ENCODE measurements at places on chromosomes 13 and 19.

- peak; percentile 97 for DNase-seq
Observed at GRCh38 chr19:52397310-52398080, at the start of gene ZNF528. Gene ZNF528 (plus strand): TSS chr19:52397849. CDS start chr19:52402014, 4,165 bp downstream.

GRCh38 chr19:10193790-10194499 lies 808 bp downstream of the DNMT1 start:
- no peak for DNase-seq

DNA sequence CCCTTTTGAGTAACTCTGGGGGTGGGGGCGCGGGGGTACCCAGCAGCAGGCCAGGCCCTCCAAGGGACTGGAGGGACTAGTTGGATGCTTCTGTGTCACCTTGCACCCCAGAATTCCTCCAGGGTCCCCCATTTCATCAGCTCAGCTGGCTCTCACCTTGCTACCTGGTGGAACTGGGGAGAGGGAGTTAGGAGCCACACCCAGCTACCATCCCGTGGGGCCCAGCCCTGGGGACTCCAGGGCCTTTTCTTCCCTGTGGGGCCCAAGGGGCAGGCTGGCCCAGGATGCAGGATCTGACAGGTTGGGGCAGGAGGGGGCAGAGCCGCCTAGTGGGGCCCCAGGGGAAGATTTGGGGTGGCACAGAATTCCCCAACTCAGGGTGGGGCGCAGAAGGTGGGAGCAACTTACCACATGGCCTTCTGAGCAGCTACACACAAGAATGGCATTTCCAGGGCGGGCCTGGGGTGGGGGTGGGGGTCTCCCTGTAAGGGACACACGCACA lies 32.8 kb upstream of the NANOS3 start:
- no peak for DNase-seq

DNA sequence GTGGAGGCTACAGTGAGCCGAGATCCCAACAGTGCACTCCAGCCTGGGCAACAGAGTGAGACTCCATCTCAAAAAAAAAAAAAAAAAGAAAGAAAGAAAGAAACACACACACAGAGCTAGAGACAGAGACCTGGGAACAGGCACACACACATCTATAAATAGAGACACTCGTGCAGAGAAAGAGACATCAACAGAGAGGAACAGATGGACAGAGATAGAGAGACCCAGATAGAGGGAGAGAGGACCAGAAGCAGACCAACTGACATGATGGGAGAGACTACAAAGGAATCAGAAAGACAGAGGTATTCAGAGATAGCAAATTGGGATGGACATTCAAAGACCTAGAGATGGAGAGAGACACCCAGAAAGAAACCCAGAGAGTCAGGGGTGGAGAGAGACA lies 2.1 kb upstream of the CA11 start:
- DNase-seq: no peak

GRCh38 chr13:78228940-78229339 lies 310.3 kb upstream of the EDNRB start:
- DNase-seq: no peak

- no peak for DNase-seq
Observed at GRCh38 chr19:45960595-45961235, 12.9 kb downstream of the NOVA2 start.

- DNase-seq: no peak
Observed at GRCh38 chr19:29866011-29866410, 54.2 kb downstream of the CCNE1 start.

GRCh38 chr13:95226476-95226875 lies 74.8 kb downstream of the ABCC4 start:
- DNase-seq: no peak

DNA sequence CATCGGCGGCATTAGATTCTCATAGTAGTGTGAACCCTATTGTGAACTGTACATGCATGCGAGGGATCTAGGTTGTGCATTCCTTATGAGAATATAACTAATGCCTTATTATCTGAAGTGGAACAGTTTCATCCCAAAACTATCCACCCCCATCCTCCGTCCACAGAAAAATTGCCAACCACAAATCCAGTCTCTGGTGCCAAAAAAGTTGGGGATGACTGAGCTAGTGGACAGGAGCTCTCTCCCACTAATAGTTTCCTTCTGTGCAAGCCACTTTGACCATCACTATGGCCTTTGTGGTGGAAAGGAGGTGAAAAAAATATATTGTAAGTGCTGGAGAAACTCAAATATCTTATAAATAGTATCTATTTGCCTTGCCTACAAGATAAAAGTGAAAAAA lies 857.8 kb downstream of the DIAPH3 start:
- no peak for DNase-seq

GRCh38 chr19:13404236-13404635 lies 102.0 kb downstream of the CACNA1A start:
- no peak for DNase-seq

GRCh38 chr19:13212759-13213330 lies 62.6 kb downstream of the IER2 start:
- peak; percentile 82 for DNase-seq

DNA sequence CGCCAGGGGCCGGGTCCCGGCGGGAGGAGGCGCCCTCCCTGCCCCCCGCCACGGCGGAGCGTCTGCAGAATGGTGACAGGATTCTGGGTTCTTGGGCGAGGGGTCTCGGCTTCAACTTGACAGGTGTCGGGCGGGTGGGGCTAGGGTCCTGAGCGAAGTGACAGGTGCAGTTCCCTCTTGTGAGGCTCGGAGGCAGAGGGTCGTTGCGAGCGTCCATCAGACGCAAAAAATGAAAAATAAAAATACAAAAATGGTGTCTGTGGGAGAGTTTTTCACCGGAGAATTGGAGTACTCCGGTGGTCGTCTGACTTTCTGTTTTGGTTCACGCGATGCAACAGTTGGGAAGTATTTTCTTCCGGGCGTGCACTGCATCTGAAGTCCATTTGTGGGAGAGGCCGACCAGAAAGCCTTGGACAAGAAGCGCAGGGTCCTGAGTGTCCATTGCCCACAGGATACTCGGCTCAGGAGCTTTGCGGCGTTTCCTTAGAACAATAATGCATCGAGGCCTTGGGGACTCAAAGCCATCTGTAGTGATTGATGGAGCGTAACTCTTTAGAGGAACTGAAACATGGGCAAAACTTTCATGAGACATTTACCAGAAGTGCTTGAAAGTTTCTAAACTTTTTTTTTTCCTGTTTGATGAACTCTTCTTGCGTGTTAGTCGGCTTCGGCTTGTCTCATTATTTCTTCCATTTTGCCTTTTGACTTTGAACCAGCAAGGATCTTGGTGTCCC lies 759 bp downstream of the RB1 start:
- peak; percentile 83 for DNase-seq

DNA sequence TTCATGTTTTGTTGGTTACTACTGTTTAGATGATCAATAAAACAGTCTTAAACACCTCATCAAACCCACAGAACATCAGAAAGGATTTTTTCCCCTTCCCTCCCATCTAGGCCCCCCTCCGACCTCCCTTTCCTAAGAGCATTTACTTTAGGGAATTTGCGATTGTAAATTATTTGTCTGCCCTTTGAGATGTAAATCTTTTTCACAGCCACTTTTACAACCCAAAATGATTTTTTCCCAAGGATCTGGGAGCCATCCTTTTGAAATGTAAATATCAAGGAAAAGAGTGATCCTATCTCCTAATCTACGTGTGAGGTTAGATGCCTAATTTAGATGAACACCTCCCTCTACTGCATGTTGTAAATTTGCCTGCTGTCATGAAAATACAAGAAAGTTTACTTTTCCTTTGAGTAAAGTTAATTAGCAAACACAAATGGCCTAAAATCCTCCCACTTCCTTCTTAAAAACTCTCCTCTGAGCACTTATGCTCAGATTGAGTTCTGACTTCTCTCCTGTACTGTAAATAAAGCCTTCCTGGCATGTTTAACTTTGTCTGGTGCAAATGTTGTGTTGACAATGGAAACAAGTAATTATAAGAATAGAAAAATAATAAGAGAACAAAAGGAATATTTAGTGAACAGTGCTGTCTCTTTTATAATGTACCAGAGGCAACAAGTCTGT lies 1646.9 kb upstream of the SPRY2 start:
- no peak for DNase-seq

- no peak for DNase-seq
Observed at GRCh38 chr13:93080587-93080986, 146.0 kb upstream of the GPC6 start.

DNA sequence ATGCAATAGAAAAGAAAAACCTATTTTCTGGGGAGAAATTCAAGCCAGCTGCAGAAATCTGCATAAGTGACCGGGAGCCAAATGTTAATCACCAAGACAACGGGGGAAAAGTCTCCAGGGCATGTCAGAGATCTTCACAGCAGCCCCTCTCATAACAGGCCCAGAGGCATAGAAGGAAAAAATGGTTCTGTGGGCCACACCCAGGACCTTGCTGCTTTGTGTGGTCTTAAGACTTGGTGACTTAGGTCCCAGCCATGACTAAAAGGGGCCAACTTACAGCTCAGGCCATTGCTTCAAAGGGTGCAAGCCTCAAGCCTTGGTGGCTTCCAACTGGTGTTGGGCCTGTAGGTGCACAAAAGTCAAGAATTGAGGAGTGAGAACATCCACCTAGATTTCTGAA lies 2847.6 kb upstream of the PCDH20 start:
- no peak for DNase-seq

- peak; percentile 86 for DNase-seq
Observed at GRCh38 chr19:44925114-44925891, 10.9 kb downstream of the APOC1 start.

DNA sequence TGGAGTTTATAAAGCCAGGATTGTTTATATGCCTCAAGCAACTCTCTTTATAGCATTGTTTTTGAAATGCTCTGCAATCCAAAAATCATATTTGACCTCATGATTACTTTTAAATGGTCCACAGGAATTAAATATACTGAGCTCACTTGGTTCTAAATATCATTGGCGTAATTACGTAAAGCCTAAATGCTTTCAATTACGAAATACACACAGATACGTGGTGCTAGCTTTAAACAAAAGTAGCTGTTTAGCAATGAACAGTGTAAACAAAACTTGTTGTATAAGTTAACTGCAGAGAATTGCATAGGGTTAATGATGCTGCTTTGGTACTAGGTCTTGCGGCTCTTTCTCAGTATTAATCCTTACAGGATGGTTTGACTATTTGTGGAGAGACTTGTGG lies 346.6 kb downstream of the COG6 start:
- DNase-seq: no peak

DNA sequence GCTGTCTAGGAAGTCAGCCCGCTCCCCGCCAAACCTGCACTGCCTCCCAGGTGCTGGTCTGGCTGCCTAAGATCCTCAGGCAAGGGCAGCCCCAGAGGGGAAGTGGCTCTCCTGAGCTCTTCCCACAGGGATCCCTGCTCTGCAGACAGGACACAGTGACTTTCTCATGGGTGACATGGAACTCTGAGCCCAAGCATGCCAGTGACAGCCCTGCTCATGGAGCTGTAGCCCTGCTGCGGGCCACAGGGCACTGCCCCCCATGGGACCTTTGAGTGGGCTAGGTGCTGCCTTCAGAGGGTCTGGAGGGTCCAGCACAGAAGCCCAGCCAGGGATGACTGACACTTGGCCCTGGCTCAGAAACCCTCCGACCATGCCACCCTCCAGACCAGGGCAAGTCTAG lies 109.1 kb downstream of the TUBA3C start:
- DNase-seq: no peak

DNA sequence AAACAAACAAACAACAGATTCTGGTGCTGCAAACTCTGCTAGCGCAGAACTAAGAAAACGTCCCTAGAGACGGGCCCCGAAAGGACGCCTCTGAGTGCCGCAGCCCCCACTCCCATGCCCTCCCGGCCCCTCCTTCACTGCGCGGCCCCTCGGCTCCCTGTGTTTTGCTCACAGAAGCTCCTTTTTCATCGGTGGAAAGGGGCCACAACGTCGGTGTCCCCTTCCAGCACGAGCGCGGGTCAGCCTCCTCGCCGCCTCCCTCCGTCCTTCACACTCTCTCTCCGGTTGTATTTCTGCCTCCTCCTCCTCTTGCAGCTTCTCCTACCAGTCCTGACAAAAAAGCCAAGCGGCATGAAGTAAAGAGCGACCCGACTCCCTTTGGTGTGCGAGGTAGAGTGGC lies 14.8 kb upstream of the F7 start:
- DNase-seq: no peak

GRCh38 chr19:24086974-24087595 lies at the start of gene ZNF254:
Gene ZNF254 (plus strand): TSS chr19:24087187. CDS start chr19:24087308, 121 bp downstream.
- DNase-seq: peak; percentile 93

- DNase-seq: no peak
Observed at GRCh38 chr13:23754506-23754905, 134.7 kb downstream of the MIPEP start.

DNA sequence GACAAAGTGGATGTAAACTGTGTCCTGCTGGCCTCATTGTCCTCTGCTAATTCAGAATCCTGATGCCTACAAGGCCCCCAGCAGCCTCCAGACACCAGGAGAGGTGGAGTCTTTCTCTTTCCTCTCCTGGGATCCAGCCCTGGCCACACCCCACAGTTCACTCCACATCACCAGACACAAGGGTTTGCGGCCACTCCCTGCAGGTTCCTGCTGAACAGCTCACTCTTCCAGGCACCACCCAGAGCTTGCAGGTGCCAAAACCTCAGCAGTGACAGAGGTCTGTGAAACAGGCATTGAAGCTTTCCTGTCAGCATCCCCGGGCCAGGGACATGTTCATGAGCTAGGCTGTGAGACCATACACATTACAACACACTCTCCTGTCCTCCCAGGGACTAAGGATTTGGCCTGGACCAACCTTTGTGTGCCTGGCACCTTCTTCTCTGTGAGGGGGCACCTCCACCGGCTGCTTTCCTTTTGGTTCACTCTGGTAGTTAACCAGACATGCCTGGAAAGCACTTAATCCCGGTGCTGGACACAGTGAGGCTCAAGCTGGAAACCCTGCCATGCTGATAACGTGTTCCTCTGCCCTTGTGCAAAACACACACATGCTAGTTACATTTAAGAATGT lies 11.1 kb upstream of the ATP12A start:
- no peak for DNase-seq

DNA sequence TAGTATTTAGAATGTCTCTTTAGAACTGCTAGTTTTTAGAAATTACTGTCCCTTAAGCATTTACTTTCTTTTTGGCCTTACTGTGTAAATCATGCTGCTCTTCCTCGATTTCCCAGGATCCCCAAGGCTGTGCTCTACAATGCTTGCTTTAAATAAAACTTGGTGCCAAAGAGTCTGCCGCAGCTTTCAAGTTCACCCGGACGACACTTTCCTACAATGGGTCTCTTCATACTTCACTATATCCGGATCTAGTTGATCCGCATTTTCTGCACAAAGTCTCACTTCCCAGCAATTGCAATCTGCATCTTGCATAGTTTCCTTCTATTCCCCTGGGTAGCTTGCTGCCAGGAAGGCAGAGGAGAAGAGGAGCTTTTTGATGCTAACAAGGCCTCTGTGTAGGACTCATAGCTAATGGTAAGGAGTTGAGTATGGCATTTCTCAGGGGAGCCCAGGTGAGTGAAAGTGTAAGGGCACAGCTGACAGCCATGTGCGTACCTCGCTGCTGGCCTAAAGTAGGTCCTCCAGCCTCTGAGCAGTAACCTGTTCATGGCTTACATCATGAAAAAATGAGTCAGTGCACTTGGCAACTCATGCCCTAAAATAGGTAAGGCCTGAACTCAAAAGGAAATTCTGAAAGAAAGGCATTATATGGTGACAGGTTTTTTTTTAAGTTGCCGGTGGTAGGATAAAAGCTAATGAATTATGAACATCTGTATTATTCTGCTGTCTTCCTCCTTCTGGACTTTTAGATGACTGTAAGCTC lies 101.6 kb downstream of the ENOX1 start:
- DNase-seq: no peak

GRCh38 chr19:5059213-5059574 lies 90.3 kb downstream of the KDM4B start:
- DNase-seq: no peak

GRCh38 chr19:57656346-57656745 lies 12.4 kb upstream of the ZSCAN4 start:
- DNase-seq: no peak
